ENCODE measurements at places on chromosomes 1 and 21. TPM values are rescaled to one million over a fixed set of nuclear protein-coding genes. Genes with fewer than 3 reads are reported as not detected.

PIK3R3 gene
- total RNA-seq, result 32.7 TPM

CFHR4 gene
- total RNA-seq, result not detected

SH3BGR gene
- 103 TPM for total RNA-seq

LHX8 gene
- not detected for total RNA-seq

DNA sequence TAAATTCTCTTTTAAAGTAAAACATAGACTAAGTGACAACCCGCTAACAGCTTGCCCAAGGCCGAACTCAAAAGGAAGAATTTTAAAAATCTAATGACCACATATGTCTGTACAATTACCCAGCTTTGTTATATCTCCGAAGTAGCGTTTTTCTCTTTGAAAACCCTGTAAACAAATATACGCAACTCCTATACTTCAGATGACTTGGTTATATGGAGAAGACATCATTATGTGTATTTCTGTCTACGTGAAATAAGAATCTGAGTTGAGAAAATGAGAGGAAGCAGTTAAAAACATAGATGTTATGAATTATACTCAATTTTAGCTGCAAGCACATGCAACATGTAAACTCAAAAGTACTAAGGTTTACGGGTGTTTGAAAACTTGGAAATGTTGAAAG is 2.0 kb downstream of the PBX1 start:
- DNase-seq, result no peak

GRCh38 chr1:207822602-207823451 is 71.0 kb downstream of the CD46 start:
- peak; percentile 82 for DNase-seq

DNA sequence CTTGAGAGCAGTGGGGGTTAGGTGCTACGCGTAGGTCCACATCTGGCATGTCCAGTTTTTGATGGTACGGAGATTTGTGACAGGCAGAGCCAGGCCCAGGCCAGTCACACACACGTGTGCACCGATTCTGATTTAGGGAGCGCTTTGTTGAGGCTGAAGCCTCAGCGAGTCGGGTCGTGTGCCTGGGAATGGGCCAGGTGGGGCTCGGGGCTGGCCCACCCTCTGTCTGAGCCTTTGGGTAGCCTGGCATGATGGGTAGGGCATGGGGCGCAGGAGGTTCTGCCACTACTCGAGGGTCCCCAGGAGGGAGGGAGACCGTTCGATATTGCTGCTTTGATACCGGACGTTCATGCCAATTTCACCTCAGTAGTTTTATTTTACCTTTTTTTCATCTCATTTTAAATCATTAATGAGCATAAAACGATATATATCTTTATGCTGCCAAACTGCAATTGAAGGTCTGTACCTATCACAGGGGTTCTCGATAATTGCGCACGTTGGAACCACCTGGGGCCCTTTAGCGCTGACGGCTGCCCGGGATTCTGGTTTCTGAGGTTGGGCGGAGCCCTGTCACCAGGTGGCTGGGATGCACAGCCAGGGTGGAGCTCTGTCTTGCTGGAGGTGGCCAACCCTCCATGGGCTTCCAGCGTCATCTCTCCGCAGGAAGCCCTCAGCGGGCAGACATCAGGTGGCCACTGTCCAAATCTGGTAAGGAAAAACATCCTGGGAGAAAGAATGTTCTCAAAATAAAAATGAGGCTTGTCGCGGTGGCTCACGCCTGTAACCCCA is 71.9 kb downstream of the SCCPDH start:
- no peak for DNase-seq

GRCh38 chr1:236659792-236660587 is 26.3 kb upstream of the ACTN2 start:
- no peak for DNase-seq

Data from left ventricle myocardium inferior (tissue), 1 donor.